NCI-H2227 treated with DMSO at 0.1 percent for 48 hours (cell line): ENCODE measurements at places on chromosomes 3 and 15.

DNA sequence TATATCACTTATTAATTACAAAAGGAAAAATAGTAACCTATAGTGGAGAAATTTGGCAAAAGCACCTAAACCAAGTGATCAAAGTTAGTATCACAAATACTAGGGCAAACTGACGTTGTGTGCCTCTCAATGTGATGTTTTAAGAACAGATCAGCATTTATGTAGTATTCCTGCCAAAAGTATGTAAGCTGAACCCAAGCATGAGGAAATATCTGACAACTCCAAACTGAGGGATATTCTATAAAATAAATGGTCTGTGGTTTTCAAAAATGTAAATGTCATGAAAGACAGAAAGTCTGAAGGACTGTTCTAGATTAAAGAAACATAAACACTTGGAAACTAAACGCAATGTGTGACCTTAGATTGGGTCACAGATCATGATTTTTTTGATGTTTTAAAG lies 34.3 kb upstream of the PIK3CA start:
- DNase-seq: no peak

DNA sequence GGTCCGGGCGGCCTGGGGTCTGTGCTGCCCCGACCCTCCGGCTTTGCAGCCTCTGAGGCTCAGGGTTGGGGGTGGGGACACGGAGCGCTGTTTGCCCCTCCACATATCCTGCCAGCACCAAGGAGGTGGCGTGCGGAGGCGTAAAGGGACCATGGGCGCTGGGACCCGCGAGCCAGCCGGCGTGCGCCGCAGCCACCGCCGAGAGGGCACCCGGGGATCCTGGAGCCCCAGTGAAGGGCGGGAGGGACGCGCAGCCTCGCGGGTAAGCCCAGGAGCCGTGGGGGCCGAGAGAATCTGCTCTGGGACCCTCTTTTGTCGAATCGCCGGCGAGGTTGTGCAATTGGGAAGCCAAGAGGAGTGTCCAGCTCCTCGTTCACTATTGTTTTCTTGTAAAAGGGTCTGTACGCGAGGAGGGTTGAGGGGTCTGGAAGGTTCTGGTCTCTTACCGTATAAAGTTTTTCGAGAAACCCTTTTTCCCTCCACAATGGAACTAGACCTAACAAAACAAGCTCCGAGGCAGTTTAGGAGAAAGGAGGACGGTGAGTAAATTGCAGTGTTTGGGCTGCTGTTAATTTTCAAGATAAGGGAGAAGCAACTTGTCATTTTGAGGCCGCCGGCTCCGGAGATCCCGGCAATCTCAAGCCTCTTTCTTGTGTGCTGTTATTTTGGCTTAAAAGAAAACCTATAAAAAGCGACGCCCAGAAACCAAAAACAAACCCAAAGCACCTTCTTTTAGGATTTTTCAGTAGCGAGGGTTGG lies 29.9 kb upstream of the ST3GAL6 start:
- DNase-seq: no peak

GRCh38 chr3:194346621-194347020 lies 4.5 kb downstream of the CPN2 start:
- no peak for DNase-seq

GRCh38 chr3:168112894-168113293 lies 17.2 kb upstream of the GOLIM4 start:
- DNase-seq: no peak

- DNase-seq: no peak
These were observed 10.5 kb downstream of the ACOX2 start for GRCh38 chr3:58526515-58526957.

GRCh38 chr3:99131876-99132275 lies 230.4 kb upstream of the DCBLD2 start:
- no peak for DNase-seq
